ENCODE measurements at places on chromosomes 1 and 21.

DNA sequence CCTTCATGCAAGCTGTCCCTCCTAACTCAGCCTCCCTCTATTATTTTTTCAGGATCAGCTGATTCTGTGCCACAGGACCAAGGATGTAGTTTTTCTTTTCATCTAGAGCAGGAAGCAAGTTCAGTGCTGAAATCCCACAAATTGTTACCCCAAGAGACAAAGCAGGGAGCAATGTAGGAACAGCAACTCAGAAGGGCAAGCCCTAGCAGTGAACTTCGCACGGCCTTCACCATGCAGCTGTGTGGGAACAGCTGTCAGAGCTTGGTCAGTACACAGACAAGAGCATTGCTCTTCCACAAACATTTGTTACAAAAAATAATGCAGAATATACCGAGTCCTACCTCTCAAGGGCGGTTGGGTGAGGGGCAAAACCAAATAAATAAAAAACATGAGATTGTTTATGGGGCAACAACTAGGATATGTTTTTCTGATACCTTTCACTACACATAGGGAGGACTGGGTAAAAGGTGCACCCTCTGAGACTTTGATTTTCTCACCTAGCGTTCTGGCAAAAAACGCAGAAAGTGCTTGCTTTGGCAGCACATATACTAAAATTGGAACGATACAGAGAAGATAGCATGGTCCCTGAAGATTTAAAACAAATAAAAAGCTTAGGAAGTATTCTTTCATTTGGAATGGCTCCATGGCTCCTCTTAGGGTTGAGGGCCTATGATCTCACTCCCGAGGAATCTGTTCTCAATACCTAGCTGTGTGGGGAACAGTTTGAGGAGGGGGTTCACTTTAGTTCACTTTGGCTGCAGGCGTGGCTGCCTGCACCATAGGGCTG is 37.1 kb upstream of the ANGPTL7 start:
- no peak for DNase-seq

DNA sequence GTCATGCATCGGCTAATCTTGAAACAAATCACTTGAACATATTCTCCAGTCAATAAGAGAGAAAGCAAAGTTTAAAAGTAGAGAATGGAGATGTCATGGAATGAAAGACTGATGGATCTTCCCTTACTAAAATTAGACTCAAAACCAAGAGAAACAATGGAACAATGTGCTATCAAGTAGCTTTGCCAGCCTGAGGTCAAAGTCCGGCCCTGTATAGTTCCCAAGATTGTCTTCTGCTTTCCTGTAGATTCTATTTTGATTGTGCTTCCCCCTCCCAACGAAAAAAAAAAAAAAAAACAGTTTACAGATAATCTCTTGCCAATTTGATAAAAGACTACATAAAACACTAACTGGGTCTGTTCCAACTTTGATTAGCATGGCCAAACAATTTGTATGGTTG is 40.8 kb upstream of the KIRREL1 start:
- DNase-seq, result no peak

DNA sequence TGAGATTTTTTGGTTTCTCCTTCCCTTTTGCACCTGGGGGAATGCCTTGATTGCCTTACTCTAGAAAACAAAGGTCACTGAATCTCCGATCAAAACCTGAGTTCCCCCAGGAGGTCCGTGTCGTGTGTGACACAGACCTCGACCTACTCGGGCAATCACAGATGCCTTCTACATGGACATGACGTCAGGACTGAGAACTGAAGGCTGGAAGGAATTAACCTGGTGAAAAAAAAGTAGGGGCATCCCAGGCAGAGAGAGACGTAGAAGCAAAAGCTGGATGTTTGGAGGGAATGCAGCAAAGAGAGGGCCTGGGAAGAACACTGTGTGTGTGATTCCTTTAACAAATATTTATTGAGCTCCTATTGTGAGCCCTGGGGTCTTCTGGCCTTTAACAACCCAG is 178.0 kb downstream of the PRDM2 start:
- DNase-seq, result no peak

DNA sequence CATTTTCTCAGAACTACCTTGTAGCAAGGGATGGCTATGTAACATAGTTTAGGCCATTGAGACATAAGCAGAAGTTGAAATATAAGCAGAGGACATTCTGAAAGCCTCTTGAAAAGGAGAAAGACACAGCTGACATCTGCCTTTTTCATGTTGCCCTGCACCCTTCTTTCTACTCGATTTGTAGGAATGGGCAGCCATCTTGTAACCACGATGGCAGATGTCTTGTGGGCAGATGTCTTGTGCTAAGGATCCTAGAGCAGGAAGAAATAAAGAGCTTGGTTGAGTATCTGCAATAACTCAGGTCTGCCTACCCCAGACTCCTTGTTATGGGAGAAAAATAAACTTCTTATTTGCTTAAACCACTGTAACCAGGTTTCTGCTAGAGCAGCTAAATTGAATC is 351.0 kb downstream of the PDE4B start:
- no peak for DNase-seq

DNA sequence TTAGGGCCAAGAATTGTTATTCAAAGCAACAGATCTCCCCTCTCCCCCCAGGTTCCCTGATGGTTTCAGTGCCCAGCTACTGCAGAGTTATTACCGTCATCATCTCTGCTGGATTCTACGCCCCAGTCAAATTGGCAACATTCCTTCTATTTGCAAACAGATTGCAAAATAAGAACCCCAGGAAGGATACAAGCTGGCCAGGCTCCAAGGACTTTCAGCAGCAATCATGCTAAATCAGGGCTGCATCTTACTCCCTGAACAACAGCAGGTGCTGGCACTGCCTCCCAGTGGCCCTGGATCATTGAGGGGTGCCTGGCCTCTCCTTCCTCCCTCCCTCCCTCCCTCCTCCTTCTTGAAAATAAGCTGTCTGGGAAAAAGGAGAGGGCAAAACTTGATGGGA is 521.6 kb upstream of the BEND5 start:
- DNase-seq, result no peak

DNA sequence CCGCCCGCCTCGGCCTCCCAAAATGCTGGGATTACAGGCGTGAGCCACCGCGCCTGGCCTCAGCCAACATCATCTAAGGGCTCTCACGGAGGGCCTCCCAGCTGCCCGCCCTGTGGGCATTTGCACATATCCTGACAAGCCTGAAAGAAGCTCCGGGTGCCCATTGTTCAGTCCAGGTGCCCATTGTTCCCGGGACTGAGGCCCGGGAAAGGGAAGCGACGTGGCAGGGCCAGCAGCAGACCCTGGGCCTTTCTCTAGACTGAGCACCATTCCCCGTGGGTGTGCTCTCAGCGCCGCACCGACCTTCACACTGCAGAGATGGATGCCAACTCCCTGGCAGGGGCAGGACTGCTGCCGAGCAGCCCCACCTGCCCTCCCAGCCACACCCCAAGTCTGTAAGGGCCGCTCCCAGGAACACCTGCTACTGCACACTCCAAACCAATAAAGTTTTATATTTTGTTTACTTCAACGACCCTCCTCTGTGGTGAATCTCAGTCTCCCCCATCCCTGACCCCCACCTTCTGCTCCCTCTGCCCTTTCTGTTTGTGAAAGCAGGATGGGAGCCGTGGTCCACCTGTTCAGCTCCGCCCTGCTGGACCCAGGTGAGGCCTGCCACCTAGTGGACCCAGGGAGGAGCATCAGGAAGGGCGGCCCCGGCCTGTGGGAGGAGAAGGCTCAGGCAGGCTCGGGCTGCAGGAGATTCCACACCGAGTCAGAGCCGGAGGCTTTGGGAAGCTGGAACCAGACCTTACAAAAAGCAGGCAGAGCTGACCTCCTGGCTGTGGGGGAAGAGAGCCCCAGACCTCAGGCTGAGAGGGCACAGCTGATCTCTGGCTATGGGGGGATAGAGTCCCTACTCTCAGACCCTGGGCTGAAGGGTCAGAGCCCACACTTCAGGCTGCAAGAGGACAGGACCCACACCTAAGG is 1.1 kb upstream of the TMEM82 start:
- peak; percentile 91 for DNase-seq

- DNase-seq, result no peak
These were observed 123.6 kb downstream of the MIS18A start for GRCh38 chr21:32155226-32155625.

DNA sequence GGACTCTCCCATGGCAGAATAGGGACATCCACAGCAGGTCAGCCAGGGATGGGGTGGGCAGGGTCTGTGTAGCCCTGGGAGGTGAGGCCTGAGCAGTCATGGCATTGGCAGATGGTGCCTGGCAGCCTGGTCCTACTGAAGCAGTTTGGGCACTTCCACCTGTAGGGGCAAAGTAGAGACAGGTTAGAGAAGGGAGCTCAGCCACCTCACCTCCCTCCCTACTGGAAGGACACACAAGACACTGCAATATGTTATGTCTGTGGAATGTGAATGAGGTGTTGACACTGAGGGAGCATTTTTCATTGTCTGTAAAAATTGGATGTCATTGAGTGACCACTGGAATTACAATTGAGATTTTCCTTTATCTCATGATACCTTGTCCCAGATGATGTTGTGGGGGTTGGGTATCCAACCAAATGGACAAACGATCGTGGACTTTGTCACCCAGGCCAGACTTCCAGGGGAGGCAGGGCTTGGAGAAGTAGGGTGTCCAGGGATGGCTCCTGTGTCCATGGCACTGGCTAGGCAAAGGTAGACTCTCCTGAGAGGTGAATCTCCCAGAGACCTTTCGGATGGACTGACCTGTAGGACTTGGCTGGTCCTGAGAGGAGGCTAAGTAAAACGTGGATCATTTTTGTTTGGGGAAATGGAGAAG is 9.7 kb downstream of the SHISA4 start:
- no peak for DNase-seq

DNA sequence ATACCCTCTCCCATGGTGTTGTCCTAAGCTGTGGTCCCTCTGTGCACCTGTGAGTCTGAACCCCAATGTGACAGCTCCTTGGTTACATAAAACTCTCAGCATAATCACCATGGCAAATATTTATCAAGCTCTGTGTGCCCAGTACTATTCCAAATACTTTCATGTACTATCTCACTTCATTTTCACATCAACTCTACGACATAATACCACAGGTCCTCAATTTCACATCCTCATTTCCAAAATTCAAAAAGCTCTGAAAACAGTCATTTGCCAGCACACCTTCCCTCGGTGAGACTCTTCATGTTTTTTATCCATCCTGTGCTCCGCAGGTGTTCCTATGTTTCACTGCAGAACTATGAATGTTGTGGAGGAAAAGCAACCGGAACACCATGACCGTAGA is 12.4 kb upstream of the CREG1 start:
- DNase-seq, result no peak

DNA sequence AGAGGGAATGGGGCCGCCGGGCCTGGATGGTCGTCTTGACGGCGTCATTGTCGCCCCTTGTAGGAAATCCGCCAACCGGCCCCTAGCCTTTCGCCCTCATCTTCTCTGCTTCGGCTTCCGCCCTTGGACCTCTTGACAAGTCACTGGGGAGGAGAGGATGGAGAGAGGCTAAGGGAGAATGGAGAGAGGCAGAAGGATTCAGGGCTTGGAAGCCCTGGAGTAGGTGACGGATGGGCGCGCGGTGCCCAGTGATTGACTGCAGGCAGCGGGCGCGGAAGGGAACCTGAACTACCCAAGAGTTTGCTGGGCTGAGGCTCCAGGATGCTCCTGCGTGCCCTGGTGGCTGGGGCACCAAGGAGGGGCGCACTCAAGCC is 651 bp downstream of the PDE4B start:
- no peak for DNase-seq

- DNase-seq, result no peak
These were observed 18.7 kb downstream of the RIPK4 start for GRCh38 chr21:41747943-41748738.

DNA sequence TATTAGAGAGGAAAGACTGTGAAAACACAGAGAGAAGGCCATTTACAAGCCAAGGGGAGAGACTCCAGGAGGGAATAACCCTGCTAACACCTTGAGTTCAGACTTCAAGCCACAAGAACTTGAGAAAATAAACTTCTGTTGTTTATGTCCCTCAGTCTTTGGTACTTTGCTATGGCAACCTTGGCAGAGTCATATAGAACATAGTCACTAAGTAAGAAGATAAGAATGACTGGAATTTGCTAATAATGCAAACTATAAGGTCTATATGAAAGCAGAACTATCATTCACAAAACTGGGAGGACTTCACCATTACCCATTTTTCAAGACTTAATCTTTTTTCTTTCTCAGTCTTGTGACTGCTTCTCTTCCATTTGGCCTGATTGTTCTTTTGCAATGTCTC is 767.3 kb upstream of the ADAMTS5 start:
- no peak for DNase-seq

GRCh38 chr1:101237229-101237837 is 514 bp downstream of the S1PR1 start:
- DNase-seq, result no peak

DNA sequence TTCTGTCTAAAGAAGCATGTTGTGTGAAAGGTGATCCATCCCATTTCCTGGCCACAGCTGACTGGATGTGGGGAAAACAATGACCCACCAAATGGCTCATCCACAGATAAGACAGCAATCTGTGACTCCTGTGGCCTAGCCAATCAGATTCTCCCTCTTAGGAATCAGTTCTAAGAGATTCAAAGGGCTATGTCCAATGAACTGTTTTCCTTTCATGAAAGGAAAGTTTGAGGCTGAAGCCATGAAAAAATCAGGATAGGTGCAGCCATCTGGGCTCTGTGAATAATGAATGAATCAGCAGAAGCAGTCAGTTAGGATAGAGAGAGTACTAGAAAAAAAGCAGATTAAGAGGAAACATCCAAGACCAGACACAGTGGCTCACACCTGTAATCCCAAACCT is 164.7 kb downstream of the NRIP1 start:
- no peak for DNase-seq

DNA sequence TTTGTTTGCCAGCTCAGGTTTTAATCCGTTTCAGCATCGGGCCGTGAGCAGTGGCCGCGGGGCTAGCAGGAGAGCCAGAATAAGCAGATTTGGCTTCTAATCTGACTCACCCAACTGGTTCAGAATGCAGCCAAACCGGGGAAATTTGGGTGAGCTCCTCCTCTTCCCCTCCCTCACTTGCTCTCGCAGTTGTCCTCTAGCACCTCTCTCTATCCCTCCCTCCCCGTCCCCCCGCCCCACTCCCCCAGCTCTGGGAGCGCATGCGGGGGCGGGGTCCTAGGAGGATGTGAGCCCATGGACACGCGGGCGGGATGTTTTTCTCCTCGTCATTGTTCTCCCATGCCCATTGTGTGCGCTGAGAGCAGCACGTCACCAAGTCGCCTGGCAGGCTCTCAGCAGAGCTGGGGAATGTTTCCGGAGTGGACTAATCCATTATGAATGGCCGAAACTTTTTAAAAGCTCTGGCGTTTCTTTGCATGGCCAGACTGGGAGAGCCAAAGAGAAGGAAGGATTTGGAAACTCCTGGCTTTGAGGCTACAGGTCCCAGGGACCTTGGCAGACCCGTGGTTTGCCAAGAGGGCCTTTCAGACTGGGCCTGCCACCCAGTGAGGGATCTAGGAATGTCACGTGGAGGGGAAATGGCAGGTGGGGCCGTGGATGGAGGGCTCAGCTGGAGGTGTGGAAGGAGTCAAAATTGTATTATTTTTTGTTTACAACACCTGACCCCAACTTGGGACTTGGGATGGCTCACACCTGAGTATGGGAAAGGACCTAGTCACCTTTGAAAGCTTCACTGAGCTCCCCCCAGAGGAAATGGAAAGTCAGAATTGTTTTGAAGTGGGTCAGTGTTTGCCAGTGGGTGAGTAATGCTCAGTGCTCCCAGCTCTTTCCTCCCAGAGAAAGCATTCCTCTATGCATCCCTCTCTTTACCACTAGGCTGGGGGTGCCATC is 39.2 kb downstream of the CDK18 start:
- DNase-seq, result no peak
